Suppressor macrophage treated with lipopolysaccharide for 1 hour (primary cell): ENCODE measurements at places on chromosomes 2 and 18.

DNA sequence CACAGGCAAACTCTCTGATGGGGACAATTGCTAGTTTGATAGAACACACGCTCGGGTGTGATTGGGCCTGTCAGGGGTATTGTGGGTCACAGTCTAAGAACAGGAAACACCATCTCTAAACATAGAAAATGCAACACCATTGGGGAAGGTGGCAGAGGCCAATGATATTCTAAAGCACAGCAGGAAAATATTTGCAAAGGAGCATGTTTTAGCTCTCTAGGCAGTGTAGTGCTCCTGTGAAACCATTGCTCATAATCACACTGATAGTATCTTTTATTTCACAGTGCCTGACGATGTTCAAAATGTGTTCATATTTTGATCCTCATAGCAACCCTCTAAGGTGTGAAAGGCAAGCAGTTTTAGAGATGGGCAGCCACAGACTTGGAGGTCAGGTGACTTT, 224.2 kb downstream of the CD226 start:
- no peak for DNase-seq

DNA sequence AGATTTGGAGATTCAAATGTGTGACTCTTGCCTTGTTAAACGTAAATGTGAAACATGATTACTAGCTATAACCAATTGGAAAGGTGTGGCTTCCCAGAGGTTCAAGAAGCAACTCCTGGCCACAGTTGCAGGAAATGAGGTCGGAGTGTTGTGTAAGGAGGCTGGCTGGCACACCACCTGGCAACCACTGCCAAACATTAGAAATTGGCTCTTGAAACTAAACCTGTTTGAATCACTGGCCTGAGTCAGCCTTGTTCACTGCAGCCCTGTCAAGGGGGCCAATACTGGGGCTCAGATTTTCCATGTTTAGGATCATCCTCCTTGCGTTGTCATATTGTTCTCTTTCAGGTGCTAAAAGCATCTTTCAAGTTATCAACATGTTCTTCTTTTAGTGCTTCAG, 206.3 kb downstream of the ARL6IP6 start:
- no peak for DNase-seq

- no peak for DNase-seq
Observed at GRCh38 chr2:240815761-240816583, 4.0 kb downstream of the KIF1A start.

DNA sequence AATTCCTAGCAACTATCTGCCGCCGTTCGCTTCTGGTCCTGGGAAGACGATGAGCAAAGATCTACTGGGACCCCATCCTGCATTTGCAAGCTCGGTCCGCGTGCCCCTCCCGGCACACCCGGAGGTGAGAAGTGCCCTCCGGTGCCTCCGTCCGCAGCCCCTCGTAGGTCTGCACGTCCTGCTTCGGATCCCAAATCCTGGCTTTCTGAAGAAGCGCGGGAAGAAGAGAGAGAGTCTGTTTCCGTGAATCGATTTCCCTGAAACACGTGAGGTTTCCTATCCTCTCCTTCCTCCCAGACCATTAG, 5.0 kb upstream of the OSR1 start:
- no peak for DNase-seq

DNA sequence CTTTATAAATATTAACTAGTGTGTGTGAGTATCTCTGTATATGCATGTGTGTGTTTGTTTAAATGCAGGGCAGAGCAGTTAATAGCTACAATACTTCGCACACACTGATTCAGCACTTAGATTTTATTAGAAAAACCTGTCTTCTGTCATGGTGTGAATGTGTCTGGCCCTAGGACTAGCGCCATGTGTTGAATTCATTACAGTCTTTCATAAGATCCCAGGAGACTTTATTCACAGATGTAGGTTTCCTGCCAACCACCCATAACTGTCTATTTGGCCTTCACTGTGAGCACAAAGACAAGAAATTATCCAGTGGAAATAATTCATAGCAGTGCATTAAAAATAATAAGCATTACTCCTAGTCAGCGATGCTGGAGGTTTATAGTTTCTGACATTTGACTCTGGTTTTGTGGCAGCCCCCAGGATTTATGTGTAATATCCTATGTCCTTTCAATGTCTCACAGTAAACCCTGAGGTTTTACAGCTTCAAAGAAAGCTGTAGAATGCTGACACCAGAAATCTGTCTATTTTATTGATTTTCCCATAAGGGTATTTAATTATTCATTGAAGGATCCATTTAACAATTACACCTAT, 93.9 kb downstream of the ZNF804A start:
- DNase-seq = no peak

- peak; percentile 30 for DNase-seq
Observed at GRCh38 chr18:31247574-31248199, 70.3 kb upstream of the DSG1 start.

DNA sequence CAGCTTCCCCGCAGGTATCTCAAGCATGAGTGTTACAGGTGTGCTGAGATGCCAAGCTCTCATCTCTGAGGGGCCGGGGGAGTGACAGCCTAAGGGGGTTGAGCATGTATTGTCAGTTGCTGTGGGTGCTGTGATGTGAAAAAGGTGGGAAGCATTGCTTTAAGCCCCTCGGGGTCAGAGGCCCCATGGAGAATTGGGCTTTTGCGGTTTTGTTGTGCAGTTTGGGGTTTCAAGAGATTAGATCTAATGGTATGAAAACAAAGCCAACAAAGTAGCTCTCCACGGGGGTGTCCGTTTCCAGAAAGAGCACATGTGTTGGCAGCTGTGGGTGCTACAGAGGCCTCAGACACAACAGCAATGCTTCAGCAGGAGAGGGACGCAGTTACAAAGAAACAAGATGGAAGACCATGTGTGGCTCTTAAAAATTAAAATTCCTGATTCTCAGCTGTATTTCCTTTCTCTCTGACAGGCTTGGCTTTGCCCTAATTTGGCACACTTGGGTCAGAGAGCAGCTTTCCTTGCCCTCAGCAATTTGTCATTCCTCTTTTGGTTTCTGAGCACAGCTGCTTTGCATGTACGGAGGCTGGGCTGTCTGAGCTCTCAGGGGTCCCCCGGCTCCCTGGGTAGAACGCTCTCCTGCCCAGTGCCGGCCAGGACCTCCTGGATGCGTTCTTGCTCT, 69.9 kb downstream of the TMEM247 start:
- no peak for DNase-seq

DNA sequence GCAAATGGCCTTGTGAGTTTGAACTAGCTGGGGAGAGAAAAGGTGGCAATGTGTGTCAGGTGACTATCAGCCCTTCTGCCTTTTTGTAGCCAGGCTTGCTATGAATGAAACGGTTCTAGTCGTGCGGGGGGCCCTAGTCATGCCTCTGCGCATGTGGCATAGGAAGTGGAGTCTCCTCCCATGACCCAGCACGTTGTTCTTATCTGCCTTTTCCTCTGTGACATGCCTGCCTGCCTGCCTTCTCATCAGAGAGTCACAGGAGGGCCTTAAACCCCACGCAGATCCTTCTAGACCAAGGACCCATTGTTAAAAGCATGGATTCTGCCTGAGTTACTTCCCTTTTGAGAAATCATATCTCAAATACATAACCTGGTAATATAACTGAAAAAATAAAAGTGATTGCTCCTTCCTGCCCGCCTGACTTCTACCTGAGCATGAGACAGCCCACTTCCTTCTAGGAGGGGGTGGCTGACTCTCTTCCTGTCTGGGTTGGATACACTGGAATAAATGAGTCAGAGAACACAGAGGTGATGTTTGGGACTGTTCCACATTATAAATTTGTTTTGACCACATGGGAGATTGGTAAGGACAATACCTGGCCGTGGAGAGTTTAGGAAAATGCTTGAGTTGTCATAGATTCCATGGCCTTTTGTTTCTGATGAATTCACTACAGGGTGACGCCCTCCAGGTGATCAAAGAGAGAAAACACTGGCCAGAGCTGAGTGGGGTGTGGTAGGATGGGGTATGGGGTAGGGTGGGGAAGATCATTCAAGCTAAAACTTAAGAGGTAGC, 49.8 kb downstream of the FBLN7 start:
- DNase-seq = no peak

DNA sequence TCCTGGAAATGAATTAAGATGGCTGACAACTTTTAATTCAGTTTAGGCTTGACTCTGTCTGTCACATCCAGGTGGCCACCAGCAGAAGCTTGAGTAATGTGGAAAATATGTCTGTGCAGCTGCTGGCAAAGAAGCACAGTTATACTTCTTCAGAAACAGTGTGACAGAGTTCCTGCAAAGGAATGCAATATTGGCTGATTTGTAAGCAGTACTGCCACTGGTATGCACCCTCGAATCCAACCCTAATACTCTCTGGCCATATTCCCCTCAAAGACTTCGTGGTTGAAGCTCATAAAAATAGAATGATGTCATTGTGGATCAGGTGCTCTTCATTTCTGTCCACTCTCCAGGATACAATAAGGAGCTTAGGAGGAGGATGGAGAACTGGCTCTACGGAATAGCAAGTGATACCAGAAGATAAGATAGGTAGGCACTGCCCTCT, 86.2 kb downstream of the METTL8 start:
- DNase-seq = no peak

GRCh38 chr18:53253789-53254188, 913.8 kb downstream of the DCC start:
- no peak for DNase-seq

DNA sequence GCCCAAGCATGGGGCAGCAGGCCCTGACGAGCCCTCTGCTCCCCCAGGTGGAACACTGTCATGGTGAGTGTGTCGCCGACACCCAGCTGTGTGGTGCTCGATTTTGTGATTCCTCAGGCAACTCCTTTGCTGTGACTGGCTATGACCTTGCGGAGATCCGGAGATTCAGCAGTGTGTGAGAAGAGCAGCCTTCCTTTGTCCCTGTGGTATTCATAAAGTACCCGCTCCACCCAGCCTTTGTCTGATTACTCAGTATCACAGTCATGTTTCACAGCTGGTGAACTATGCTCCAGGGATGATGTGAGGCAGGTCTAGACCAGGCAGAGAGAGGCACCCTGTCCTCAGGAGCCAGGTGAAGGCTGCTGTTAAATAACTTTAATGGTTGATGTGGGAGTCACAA, 4.0 kb downstream of the WDR54 start:
- no peak for DNase-seq

- DNase-seq = no peak
Observed at GRCh38 chr2:59968441-59968840, 585.0 kb downstream of the BCL11A start.

GRCh38 chr18:22420652-22421051, 2.9 kb upstream of the CTAGE1 start:
- no peak for DNase-seq

DNA sequence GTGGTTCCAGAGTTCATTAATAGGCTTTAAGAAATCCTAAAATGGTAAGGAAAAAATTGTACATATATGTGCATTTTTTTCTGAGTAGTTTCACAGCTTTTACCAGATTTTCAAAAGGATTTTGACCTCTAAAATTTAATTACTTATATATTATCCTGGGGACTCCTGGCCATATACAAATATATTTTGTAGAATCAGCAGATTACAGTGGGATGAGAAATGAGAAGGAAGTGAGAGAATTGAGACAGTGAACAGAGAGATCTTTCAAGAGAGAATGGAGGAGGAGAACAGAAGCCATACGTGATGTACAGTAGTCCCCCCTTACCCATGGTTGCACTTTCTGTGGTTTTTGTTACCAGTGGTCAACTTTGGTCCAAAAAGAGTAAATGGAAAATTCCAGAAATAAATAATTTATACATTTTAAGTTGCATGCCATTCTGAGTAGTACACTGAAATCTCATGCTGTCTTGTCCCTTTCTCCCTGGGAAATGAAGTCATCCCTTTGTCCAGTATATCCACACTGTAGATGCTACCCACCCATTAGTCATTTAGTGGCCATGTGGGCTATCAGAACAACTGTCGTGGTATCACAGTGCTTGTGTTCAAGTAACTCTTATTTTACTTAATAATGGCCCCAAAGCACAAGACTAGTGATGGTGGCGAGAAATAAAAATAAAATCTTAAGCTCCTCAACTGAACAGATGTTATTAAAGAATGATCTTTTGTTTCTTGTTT, 130.4 kb upstream of the MYO3B start:
- no peak for DNase-seq

DNA sequence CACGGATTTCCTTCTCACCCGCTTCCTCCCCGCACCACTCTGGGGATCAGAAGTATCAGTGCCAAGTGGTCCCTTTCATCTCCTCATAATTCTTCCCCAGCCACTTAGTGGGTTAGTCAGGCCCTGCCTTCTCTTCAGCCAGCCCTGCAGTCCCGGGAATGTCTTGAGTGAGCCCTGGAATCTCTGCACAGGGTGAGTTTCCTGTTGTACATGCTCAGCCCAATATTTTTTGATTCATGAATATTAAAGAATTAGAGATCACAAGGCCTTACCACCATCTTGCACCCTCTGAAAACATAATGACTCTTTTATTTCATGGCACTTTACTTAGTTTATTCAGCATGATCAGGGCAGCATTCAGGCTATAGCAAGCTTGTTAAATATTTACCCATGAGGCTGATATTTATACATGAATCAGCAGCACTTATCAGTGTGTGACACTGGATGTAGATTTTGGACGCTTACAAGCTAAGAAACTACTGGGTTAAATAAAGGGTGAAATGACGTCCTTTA, 159.4 kb upstream of the FOSL2 start:
- DNase-seq = no peak

DNA sequence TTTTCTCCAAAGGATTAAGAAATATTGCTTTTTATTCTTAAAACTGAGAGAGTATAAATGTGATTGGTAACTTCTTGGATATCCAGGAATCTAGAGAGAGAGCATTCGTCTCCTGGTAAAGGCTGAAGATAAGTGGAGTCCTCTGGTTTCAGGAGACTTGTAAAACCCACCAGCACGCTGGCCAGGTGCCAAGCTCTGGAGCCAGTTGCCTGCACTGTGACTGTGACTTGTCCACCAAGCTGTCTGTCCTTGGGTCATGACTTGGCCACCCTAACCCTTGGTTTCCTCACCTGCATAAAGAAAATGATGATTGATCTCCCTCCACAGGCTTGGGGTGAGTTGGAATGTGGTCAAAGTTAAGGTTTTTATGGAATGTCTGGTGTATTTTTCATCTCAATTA, 185.4 kb upstream of the NCKAP5 start:
- no peak for DNase-seq

DNA sequence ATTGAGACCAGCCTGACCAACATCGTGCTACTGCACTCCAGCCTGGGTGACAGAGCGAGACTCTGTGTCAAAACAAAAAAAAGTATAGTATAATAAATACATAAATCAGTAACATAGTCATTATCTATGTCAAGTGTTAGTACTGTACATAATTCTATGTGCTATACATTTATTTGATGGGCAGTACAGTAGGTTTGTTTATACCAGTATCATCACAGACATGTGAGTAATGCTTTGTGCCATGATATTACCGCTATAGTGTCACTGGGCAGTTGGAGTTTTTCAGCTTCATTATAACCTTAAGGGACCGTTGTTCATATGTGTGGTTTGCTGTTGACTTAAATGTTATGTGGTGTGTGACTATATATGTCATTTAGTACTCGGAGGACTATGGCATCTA, 24.9 kb downstream of the MTA3 start:
- no peak for DNase-seq
